ENCODE measurements at places on chromosomes 13 and 19. TPM values are rescaled to one million over a fixed set of nuclear protein-coding genes. Genes with fewer than 3 reads are reported as not detected.

- H3K4me3 ChIP-seq, result no peak overlapping the region
- no peaks in the 10 kb centered on the region for H3K36me3 ChIP-seq
- H3K27me3 ChIP-seq, result peaks cover 10% of the 10 kb centered on the region
- no peak overlapping the region for H3K27ac ChIP-seq
These were observed 123.2 kb upstream of the SLC7A1 start for GRCh38 chr13:29718694-29719093.

The RASAL3 gene
- 19.1 TPM for total RNA-seq

The SYNE4 gene
- 8.1 TPM for total RNA-seq

The TNNI3 gene
- total RNA-seq, result not detected

The VSTM2B gene
- not detected for total RNA-seq

GRCh38 chr13:51148952-51149573 lies 38.0 kb upstream of the C13orf42 start:
- H3K4me1 ChIP-seq, result no peaks in the 10 kb centered on the region
- H3K27me3 ChIP-seq, result no peaks in the 10 kb centered on the region
- H3K4me3 ChIP-seq, result no peak overlapping the region
- H3K27ac ChIP-seq, result no peak overlapping the region
- DNase-seq, result no peak

The LRRC8E gene
- total RNA-seq, result 11.0 TPM

Data from upper lobe of right lung (tissue), 1 donor.